ENCODE measurements at places on chromosomes 2 and 18.

- no peak for DNase-seq
Observed at GRCh38 chr2:207546822-207547221, 17.1 kb downstream of the CREB1 start.

DNA sequence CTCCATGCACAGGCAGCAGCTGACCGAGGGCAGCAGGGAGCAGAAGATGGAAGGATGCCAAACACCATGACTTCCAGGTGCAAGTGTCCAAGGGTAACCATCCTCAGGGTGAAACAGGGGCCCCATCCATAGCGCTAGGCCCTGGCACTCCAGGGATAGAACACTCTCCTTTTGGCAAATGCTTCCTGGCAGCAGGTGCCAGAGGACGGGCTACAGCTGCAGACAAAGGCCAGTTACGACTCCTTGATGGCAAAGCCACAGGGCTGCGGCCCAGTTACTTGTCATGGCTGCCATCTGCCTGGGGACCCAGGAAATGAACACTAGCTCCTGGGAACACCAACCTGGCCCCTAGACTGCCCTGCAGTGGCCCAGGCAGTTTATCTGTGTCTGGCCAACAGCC, 178.8 kb downstream of the TMEM163 start:
- no peak for DNase-seq

GRCh38 chr2:228056293-228057097, 125.0 kb downstream of the SPHKAP start:
- DNase-seq: no peak

DNA sequence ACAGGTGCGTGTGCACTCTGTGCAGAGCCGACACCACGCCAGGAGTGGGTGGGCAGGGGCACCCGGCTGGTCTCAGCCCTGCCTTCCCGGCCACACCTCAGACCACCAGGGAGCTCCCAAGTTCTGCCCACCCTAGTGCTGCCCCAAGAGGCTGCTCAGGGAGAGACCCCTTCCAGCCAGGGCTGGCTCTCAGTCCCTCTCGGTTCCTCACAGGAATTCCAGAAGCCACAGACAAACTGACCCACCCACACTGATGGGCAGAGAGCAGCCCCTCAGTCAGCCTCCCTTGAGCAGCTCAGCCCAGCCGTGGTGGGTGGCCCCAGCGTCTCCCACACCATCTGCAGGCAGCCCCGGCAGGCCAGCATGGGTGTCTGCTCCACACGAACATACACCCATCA, 33.8 kb downstream of the GPC1 start:
- DNase-seq: no peak

GRCh38 chr18:35810520-35810919, 162.0 kb upstream of the RMP24 start:
- no peak for DNase-seq

- no peak for DNase-seq
Observed at GRCh38 chr2:158182676-158183295, 81.1 kb downstream of the UPP2 start.

- DNase-seq: no peak
Observed at GRCh38 chr2:70557171-70557838, 3.7 kb upstream of the TGFA start.

GRCh38 chr2:45258311-45258710, 249.1 kb upstream of the SIX2 start:
- no peak for DNase-seq

DNA sequence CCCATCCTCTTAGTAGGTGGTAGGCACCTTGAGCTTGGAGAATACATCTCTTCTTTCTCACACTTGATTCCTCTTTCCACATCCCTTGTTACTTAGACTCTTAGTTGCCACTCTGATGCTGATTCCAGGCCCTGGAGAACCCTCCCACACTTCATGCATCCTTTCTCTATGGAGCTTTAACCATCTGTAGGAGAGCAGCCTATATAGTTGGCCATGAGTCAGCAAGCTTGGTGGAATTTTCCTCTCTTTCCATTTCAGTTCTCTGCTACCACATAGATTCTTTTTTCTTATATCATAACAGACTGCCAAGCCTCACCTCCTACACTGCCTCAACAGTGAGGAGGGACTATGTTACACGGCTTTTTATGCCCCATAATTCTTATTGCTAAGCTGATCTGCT, 851.6 kb upstream of the CDH2 start:
- DNase-seq: no peak

DNA sequence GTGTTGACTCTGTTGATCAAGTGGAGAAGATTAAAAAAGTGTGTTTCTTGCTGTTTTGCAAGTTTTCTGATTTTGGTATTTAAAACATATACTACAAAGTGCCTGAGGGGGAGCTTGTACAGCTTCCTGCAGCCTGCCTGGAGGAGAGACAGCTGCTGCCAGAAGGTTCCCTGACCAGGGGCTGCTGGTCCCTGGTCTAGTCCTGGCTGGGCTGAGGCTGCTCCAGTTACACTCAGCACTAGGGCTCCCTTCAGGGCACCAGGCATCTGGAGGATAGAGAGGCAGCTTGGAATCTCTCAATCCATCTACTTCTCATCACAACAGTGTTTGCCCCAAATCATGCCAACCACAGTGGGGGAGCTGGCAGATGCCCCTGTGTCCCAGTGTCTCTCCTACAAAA, 4.8 kb downstream of the MC2R start:
- DNase-seq: no peak

DNA sequence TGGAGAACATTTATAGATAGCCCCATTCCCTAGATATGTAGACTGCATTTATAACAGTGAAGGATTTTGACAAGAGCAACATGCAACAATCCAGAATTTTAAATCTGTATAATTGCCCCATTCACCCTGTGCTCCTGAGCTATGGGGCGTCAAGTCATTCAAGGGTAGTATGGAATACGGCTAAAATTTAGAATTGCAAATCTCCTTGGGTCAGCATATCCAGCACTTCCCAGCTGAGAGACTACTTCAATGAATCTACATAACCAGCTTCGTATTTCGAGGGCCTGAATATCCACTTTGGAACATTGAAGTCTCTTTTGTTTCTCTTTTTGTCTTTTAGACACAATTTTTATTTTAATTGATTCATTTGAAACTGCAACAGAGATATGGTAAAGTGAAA, 28.4 kb upstream of the ACVR1C start:
- DNase-seq: no peak

DNA sequence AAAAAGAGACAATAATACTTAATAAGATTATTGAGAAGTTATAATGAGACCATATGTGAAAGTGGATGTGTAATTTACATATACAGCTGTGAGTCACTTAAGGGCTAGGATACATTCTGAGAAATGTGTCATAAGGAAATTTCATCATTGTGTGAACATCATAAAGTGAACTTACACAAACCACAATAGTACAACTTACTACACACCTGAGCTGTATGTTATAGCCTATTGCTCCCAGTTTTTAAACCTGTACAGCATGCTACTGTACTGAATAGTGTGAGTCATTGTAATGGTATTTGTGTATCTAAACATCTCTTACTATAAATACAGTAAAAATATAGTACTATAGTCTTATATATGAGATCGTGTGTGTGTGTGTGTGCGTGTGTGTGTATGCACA, 1420.3 kb upstream of the PIK3C3 start:
- no peak for DNase-seq

DNA sequence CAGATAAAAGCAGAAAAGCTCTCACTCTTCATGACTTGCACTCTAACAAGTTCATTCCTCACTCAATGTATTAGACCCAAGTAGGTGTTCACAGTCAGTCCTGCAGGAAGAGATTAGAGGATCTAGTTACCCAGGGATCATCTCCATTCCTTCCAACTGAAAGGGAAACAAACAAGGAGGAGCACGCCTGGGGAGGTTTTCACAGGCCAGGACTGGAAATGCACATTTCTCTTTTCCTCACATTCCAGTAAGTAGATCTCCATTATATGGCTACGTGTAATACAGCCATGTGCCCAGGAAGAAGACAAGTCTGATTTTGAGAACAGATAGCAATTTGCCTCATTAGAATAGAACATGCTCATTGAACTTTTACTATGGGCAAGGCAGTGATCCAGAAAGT, 1132.2 kb upstream of the FAM98A start:
- DNase-seq: no peak

DNA sequence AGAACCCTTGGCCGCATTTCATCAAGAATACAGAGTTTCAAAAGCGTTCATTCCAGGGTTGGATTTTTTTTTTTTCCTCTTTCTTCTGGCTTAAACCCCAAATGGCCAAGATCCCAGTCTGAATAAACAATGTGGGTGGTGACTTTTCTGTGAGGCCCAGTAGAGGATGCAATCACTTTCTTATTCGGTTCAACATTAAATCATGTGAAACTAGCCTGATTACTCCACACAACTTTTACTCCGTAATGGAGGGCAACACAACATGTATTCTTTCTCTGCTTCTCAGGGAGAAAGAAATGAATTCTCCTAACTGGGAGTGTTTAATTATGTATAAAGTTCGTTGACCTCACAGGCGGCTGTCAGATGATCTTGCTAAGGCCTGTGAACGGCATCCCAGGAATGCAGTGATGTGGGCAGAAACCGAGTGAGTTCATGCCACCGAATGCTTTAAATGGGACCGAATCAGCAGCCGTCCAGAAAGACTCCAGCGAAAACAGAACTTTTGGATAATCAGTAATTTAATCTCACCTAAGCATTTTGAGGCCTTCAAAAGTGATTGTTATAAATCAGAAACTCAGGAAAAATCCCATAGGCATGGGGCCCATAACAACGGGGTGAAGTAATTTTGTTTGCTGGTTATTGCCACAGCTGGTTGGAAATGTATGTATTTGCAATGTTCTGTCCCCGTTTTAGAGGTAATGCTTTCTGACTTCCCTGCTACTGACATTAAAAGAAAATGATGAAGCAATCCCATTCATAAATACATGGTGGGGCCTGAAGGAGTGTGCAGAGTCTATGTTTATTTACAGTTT, 81.5 kb downstream of the BCL2 start:
- DNase-seq: no peak
